ENCODE measurements at places on chromosomes 5 and 9.
A peak's percentile ranks its signal among the peaks of the same experiment; 100 is the strongest.

DNA sequence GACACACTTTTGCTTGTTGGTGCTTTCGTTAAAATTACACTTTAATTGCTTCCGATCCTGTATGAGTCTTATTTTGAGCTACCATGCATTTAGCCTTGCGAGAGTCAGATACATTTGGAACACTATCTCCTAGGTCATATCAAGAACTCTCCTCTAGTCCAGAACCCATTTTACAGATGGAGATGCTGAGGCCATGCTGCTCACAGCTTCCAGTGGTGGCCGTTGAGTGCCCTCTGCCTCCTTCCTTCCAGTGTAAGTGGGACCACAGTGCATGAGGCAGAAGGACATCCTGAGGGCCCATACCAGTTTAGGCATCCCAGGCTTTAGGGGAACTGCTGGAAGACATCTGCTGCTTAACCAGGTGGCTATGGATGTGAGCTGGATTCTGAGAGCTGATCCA, 6.9 kb downstream of the CCNI2 start:
- DNase-seq = no peak

GRCh38 chr9:16680541-16680940, 189.9 kb downstream of the BNC2 start:
- no peak for DNase-seq

GRCh38 chr5:73448463-73449136, at the start of gene FOXD1:
Gene FOXD1 (minus strand): TSS chr5:73448777. CDS start chr5:73448362, 415 bp downstream.
- peak; percentile 77 for DNase-seq

GRCh38 chr5:56075361-56075760, 80.6 kb upstream of the IL6ST start:
- DNase-seq = peak; percentile 31

DNA sequence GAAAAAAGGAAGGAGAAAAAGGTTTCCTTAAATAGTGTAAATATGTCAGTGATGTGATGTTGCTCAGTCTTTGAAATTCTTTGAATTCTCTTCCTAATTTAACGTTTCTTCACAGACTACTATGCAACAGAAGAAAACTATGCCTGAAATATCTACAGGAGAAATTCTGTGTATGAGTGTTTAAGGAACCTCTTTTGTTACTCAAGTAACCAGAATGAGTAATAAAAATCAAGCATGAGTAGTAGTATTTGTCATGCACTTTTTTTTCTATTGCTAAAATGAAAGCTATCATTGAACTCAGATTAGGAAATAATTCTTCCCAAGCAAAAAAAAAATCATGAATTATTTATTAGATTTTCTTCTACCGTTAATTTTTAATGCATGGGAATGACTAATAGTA, 20.3 kb upstream of the THG1L start:
- DNase-seq = no peak

GRCh38 chr5:173883347-173883924, 4.7 kb upstream of the CPEB4 start:
- no peak for DNase-seq
